ENCODE measurements at places on chromosomes 5 and 9. TPM values are rescaled to one million over a fixed set of nuclear protein-coding genes. Genes with fewer than 3 reads are reported as not detected.

DNA sequence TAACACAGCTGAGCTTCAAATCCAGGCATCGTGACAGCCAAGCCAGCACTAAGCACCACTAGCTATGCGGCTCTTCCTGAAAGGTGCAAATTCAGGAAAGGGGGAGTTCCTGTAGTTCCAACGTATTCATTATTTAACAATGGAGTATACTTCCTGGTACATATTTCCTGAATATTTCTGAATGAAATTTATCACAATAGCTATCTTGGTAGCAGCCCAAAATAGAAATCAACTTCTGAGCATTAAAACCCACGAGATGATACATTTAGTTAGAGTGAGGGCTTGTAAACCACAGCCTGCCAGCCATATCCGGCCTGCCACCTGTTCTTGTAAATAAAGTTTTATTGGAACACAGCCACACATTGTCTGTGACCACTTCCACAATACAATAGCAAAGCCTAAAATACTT is 109.7 kb upstream of the RETREG1 start:
- DNase-seq = peak; percentile 12

DNA sequence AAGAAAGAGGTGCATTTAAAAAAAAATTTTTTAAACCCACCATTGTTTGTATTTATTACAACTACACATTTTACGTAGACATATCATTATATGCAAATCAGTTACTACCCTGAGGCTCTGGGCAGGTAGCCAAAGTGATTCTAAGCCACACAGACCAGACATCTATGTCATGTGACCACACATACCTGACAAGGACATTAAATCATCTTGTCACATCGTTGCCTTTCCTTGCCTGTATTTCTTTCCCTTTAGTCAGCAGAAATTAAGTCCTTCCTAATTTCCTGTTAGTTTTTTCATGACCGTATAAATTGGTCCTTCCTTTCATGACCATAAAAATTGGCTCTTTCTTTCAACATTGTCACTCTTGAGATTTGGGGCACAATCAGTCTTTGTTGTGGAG is 134.2 kb upstream of the MARCHF11 start:
- no peak for DNase-seq

- DNase-seq = no peak
These were observed 102.2 kb downstream of the ADAMTS12 start for GRCh38 chr5:33789567-33789957.

- DNase-seq = no peak
These were observed 70.4 kb upstream of the CTSV start for GRCh38 chr9:97109194-97109811.

DNA sequence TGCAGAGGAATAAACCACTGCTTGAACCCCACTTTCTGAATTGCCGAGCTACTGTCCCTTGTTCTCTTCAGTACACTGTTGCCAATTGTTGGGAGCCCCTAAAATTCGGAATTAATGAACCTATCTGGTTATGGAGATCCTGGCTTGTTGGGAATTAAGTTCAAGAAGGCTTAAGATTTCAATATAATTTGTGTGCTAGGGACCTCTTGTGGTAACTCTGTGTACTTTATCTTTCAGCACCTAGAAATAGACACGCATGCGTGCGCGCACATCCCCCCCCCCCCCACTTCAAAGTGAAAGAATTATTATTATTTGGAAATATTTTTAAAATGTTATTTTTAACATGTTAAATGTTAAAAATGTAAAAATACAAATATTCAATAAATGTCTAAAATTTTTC is 53.3 kb upstream of the FAM169A start:
- DNase-seq = peak; percentile 27

GRCh38 chr9:93669116-93669957 is 93.0 kb downstream of the PHF2 start:
- peak; percentile 19 for DNase-seq

DNA sequence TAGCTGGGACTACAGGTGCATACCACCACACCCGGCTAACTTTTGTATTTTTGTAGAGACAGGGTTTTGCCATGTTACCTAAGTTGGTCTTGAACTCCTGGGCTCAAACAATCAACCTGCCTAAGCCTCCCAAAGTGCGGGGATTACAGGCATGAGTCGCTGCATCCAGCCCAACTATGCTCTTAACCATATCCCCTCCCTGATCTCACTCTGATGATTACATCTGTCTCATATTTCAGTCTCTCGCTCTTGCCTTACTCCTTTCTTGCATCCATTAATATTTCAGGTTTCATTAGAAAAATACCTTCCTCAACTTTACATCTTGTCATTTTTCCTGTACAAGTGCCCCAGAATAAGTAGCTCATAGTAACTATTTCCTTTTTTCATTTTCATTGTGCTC is 61.0 kb upstream of the BASP1 start:
- no peak for DNase-seq

DNA sequence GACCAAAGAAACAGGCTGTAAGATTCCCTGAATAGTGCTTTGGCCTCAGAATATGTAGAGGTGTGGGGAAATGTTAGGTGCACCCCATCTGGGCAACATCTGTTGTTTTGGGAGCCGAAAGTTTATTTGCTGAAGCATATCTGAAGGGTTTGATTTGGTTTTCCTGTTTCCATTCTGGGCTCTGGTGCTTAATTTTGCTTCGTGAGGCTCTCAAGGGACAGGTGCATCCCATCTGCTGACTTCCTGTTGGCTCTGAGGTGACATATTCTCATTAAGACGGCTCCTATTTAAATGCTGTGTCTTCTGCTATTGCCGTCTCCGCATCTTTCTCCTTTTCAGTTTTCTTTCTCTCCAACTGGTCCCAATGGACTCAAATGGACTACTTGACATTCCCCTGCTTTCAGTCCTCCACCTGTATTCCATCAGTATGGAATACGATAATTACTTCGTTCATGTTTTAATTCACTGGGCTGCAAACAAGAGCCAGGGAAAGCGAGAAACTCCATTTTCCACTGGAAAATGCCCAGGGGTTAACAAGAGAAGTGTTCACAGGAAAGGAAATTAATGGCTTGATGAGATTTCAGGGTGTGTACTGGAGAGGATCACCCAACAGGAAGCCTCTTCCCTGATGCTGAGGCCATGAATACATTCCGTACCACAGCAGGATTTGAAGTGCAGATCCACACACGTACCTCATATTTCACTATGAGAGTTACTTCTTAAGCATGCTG is 104.0 kb downstream of the MTX3 start:
- DNase-seq = no peak

- DNase-seq = no peak
These were observed 123.5 kb upstream of the LMX1B start for GRCh38 chr9:126490214-126490631.

DNA sequence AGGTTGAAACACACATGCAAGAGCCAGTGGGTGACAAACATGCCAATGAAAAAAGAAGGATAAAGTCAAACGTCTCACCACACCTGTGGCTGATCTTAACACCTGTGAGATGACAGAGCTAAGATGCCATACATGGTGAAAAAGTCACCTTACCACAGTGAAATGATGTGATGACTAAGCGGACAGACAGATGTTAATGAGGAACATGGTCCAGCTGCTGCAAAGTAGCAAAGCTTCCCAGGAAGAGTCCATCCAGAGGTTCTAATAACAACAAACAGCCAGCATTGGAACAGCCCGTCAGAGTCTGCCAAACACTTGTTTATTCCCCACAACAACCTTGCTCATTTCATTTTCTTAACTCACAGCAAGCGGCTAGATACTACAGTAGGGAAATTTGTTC is 1.9 kb downstream of the KIAA1191 start:
- no peak for DNase-seq

- no peak for DNase-seq
These were observed 12.5 kb downstream of the TERT start for GRCh38 chr5:1282131-1282992.

DNA sequence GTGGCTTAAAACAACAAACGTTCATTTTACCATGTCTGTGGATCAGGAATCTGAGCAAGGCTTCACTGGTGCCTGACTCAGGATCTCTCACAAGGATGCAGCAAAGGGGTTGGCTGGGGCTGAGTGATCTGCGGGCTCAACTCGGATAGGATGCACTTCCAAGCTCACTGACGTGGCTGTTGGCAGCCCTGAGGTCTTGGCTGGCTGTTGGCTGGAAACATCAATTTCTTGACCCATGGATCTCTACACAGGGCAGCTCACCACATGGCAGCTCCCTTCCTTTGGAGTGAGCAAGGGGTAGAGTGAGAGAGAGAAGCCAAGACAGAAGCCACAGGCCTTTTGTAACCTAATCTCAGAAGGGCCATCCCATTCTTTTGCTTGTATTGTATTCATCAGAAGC is 202.1 kb downstream of the NXNL2 start:
- no peak for DNase-seq

- no peak for DNase-seq
These were observed 2.3 kb downstream of the AFAP1L1 start for GRCh38 chr5:149273950-149274349.

- no peak for DNase-seq
These were observed 729.6 kb upstream of the WWC1 start for GRCh38 chr5:167561796-167562195.

GRCh38 chr9:137256856-137257255 is 1.7 kb downstream of the NELFB start:
- no peak for DNase-seq

GRCh38 chr9:90966480-90967144 is 165.0 kb downstream of the SYK start:
- no peak for DNase-seq

DNA sequence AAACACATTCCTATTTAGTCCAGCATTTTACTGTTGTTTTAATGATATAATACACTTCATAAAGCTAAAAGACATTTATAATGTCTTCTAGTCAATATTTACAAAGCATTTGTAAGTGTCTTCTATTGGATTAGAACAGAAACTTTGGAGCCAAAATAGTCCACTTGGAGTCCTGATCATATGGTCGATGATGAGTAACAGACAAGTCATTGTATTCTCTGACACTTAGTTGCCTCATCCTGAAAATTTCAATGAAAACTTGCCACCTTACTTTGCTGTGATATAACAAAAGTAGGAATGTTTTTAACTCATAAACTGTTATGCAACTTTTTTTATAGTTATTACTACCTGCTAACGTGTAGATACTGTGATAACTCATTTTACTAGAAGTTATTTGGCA is 132.5 kb downstream of the GABRB2 start:
- no peak for DNase-seq

- no peak for DNase-seq
These were observed 137.8 kb upstream of the ANKH start for GRCh38 chr5:15009420-15009819.

GRCh38 chr5:2715856-2716255 is 35.6 kb downstream of the IRX2 start:
- DNase-seq = no peak

GRCh38 chr5:13771011-13771571 is 173.4 kb downstream of the DNAH5 start:
- DNase-seq = no peak

The MUSK gene
- polyA plus RNA-seq = not detected

The COL5A1 gene
- polyA plus RNA-seq = not detected

The ARHGEF39 gene
- polyA plus RNA-seq = 0.44 TPM

The APBA1 gene
- not detected for polyA plus RNA-seq

The NR6A1 gene
- not detected for polyA plus RNA-seq

The MLANA gene
- polyA plus RNA-seq = 0.97 TPM

The ACTBL2 gene
- polyA plus RNA-seq = not detected

The FCN1 gene
- polyA plus RNA-seq = 3.2 TPM

The GFPT2 gene
- not detected for polyA plus RNA-seq

All from naive thymus-derived CD4-positive, alpha-beta T cell (primary cell).